ENCODE measurements at places on chromosomes 4 and X.

DNA sequence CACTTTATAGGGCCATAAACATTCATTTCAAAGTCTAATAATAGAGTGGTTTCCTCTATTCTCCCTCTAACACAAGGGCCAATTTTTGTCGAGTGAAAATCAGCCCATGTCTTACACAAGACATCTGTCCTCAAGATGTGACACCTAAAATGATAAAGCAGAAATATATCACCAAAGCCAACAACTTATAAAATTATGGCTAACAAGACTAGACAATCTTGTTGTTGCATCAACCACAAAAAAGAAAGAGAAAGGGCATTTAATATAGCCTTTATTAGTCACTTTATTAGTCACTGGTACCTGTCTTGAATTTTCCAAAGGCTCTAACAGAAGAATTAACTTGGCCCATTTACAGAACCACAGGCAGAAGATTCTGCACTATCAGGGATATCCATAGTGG lies 161.6 kb downstream of the SMIM20 start:
- no peak for DNase-seq

DNA sequence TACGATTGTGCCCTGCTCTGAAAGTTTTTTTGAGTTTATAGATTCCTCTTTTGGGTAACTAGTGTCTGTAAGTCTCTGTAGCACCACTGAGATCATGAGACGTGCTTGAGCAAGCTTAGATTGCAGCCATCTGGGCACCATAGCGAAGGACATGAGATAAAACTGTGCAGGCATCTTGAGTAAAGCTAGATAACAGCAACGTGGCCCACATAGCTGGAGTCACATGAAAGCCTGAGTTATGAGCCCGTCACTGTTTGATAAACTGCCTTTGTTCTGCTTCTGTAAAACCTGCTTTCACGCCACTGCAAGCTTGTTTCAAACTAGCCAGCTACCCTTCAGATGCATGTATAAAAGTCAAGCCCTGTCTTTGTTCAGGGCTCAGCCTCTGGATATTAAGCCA lies 359.1 kb upstream of the CXorf51A start:
- DNase-seq: no peak

GRCh38 chr4:173516621-173517524 lies 13.2 kb downstream of the HAND2 start:
- no peak for DNase-seq

DNA sequence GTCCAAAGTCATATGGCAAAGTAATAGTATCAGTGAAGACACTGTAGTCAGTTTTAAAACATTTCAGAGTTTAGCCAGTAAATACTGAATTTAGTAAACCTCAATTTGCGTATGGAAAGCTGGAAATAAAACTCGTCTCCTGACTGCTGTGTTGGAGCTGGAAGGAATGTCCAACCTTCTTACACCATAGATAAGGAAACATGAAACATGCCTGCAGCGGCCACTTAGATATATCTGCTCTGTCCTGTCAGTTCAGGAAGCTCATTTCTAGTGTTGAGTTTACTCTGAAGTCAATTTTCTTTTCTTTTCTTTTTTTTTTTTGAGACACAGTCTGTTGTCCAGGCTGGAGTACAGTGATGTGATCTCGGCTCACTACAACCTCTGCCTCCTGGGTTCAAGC lies 21.2 kb downstream of the ARHGAP10 start:
- no peak for DNase-seq

- DNase-seq: no peak
Measured at GRCh38 chr4:145643295-145643694, 24.1 kb downstream of the MMAA start.

GRCh38 chr4:683982-684622 lies 4.8 kb downstream of the SLC49A3 start:
- peak; percentile 62 for DNase-seq

DNA sequence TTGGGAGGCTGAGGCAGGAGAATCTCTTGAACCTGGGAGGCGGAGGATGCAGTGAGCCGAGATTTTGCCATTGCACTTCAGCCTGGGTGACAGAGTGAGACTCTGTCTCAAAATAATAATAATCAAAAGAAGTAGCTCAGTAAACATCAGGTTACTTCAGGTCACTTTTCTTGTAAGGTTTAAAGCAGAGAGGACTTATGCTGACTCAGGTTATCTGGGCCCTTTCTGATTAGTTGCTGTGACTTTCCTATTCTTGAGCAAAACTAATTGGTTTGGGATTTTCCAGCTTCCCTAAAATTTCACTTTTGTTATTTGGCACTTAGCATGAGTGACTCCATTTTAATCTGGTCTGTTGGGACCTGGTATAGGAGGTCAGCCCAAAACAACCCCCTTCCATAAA lies 812.9 kb downstream of the NLGN4X start:
- DNase-seq: no peak

DNA sequence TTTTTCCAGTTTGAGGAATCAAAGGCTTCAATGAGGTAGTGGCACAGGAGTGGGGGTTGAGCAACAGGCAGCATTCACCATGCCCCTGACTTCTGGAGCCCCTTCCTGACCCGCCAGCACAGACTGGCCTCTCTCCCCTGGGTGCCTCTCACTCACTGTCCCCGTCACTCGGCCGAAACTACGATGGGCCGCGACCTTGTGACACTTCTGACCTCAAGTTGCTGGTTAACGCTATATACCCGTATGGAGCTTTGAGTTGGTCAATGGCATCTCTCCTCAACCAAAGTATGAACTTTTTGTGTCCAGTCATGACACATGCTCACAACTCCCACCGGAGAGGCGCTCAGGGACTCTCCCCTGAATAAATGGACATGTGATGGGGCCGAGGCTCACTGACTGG lies 72.1 kb downstream of the IRF2 start:
- no peak for DNase-seq

- DNase-seq: no peak
Measured at GRCh38 chrX:3639236-3639635, 74.2 kb downstream of the PRKX start.

GRCh38 chrX:68163441-68163840 lies 269.9 kb downstream of the OPHN1 start:
- DNase-seq: peak; percentile 47

DNA sequence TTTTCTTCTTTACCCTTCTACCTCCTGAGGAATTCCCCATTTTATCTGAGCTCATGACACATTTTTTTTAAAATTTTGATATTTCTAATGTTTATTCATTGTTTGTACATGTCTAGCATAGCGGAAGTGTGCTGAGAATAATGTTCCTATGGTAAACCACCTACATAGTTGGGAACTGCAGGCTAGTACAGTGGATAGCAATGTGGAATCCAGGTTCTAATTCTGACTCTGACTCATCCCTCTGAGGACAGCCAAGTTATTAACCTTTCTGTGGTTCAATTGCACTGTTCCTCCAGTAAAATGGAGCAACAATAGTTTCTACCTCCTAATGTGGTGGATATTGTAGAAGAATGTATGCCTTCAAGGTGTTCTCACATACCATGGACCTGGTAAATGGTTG lies 20.6 kb upstream of the APELA start:
- DNase-seq: no peak

DNA sequence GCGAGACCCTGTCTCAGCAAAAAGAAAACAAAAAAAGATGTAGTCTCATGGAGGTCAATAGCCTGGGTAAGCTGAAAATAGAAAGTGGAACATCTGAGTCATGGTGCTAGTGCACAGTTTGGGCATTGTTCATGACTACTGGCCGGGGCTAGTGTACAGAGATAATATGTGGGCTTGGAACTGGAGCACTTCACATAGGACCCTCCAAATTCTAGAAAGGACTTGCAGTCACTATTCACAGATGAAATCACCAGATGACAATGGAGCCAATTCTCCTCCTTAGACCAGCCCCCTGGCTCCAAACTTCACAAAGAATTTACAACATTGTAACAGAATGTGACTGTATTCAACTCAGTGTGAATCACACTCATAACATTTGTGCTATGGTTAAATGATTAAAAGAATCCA lies 367.8 kb upstream of the SLC7A11 start:
- peak; percentile 87 for DNase-seq

- no peak for DNase-seq
Measured at GRCh38 chr4:63717384-63717783, 691.9 kb downstream of the TECRL start.

- no peak for DNase-seq
Measured at GRCh38 chr4:74085669-74086068, 13.3 kb downstream of the CXCL2 start.

GRCh38 chr4:5416637-5417036 lies 291.7 kb downstream of the EVC2 start:
- no peak for DNase-seq

DNA sequence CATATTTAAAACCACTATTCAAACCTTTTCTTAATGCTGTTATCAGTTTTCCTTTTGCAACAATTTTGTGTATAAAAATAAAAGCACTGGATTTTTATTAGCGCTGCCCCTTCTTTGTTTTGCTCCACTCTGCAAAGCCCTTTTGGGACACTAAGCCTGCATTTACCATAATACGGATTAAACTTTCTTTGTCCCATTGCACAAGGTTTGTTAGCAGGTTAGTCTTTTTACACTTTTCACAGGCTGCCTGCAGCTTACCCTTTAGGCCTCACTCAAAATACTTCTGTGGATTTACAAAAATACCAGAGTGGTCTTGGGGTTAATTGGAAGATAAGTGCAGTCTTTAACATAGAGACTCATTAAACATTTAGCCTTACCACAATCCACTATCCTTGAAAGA lies 35.7 kb upstream of the MAB21L2 start:
- no peak for DNase-seq

- DNase-seq: no peak
Measured at GRCh38 chr4:81965911-81966310, 407.9 kb downstream of the HNRNPD start.

GRCh38 chr4:7897811-7898210 lies 41.9 kb downstream of the AFAP1 start:
- DNase-seq: peak; percentile 33

- DNase-seq: peak; percentile 26
Measured at GRCh38 chr4:71549516-71550160, 210.8 kb downstream of the SLC4A4 start.

DNA sequence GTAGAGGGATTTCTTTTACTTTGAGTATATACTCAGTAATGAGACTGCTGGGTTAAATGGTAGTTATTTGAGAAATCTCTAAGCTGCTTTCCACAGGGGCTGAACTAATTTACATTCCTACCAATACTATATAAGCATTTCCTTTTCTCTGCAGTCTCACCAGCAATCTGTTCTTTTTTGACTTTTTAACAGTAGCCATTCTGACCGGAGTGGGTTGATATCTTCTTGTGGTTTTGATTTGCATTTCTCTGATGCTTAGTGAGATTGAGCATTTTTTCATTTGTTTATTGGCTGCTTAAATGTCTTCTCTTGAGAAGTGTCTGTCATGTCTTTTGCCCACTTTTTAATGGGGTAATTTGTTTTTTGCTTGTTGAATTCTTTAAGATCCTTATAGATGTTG lies 43.3 kb downstream of the SPCS3 start:
- DNase-seq: peak; percentile 52

DNA sequence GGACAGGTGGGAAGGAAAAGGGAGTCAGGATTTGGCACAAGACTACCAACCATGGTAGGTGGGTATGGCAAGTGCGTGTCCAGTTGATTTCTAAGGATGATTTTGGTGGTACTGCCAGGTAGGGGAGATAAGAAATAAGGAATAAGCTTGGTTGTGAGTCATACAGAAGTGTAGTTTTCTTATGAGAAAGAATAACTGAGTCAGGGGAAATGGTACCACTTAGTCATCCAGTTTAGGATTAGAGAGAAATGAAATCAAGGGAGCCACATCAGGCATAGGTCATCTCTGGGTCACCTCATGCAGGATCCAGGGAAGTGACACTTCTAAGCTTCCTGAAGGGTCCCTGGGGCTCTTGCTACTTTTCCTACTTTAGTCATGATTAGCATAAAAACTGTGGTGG lies 107.1 kb upstream of the C1GALT1C1 start:
- peak; percentile 59 for DNase-seq

GRCh38 chr4:105194328-105195231 lies 47.9 kb downstream of the TET2 start:
- DNase-seq: peak; percentile 73

- DNase-seq: no peak
Measured at GRCh38 chr4:154597798-154598774, 7.5 kb upstream of the FGA start.

GRCh38 chrX:78958419-78959116 lies 13.4 kb downstream of the P2RY10 start:
- DNase-seq: no peak

DNA sequence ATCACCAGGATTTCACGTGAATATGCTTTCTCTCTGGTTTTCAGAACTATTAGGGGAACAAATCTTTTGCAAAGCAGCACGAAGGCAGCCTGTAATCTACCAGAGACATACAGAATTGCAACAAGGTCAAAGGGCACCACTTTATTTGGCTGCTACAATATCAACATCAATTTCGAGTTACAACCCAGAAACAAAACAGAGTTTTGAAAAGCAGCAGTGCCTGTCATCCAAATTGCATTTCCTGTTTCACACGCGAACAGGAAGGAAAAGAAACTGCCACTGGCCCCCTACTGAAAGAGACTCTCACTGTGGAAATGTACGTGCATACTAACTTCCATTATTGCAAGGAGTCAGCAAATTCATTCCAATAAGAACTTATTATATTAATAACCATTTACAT lies 17.1 kb upstream of the C1QTNF7 start:
- no peak for DNase-seq
